NCI-H524 (cell line): ENCODE measurements at places on chromosomes 7 and 10.

GRCh38 chr7:157295338-157295737, 41.5 kb upstream of the DNAJB6 start:
- no peak for DNase-seq

DNA sequence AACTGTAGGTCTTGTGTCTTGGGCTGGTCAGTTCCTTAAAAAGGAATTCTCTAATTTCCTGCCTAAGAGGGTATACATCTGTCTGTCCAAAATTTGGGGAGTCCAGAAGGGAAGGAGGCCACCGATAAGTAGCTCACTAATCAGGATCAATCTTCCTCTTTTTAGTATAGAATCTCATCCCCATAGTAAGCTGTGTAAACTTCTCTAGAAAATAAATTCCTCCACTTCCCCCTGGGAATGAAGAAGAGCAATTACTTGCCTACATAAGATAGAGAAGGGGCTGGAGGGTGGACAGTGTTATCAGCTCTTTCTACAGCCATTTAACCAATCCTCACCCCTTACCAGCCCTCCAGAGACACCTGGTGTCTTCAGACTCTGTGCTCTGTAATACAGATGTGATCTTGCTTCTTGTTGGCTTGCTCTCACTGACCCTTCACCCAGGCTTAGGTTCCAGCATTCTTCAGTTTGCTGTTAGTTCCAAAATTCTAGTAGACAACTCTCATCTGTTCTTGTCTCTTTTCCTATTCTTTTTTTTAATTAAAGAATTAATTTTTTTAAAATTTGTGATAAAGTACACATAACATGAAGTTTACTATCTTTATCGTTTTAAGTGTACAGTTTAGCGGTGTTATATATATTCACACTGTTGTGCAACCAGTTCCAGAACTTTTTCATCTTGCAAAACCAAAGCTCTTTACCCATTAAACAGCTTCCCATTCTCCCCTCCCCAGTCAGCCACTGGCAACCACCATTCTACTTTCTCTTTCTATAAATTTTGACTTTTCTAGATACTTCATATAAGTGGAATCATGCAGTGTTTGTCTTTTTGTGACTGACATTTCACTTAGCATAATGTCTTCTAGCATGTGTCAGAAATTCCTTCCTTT, 6.5 kb upstream of the PRKAR2B start:
- no peak for DNase-seq

DNA sequence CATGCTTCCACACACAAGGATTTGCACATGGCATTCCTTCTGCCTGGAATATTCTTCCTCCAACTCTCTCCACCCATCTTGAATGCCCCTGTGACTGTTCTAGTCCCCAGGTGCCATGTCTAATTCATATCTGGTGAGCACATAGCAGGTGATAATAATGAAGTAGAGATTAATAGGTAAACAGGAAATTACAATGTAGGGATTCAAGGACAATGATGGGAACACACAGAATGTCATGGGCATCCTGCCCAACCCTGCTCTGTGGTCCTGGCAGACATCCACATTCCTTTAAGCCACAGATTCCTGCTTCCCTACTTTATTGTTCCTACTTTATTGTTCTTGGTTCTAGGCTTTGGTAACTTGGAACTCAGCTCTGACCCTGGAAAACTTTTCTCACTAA, 115.8 kb downstream of the THSD7A start:
- DNase-seq: no peak

GRCh38 chr10:99010286-99010685, 225.4 kb downstream of the HPSE2 start:
- DNase-seq: no peak

GRCh38 chr7:24825381-24825794, 68.1 kb upstream of the GSDME start:
- DNase-seq: no peak

DNA sequence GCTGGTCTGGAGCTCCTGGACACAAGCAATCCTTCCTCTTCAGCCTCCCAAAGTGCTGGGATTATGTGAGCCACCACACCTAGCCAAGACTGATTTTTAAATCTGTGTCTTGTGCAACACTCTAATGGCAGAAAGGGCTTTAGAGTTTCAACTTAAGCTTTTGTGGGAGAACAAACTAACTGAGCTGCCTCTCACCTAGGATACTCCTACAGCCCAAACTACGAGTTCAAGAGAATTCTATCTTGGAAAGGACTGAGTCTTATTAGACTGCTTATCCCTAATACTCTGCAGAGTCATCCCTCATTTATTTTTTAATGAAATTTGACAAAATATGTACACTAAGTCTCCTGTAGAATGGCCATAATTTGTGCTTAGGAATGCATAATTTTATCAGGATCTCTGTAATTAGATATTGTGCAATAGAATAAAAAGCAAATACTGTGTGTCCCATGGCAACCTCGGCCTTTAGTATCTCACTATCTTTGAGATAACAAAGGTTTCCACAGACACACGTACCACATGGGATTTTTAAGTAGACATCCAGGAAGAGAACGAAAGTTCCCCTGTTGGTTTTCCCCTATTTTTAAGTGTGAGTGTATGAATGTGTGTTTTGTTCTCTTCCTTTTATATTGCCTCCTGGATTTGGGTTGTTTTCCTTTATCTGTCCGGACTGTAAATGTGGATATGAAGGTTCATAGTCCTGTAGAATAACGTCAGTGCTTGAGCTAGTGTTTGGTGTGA, 199.4 kb upstream of the TCF7L2 start:
- no peak for DNase-seq

DNA sequence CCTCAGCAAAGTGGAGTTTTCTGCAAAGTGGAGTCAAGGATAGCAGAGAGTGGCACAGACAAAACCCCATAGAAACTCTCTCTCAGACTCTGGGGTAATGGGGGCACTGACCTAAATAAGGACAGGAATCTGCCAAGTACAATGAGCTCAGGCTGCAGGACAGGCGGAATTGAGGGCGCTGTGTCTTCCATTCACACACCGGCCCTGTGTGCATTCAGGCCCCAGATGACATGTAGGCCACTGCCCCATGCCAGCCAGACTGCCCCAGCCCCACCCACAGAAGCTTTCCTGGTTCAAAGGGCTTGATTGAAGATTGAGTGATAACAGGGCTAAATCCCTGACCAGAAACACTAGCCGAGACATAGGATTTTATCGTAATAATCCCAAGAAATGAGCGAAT, 52.7 kb downstream of the EEPD1 start:
- DNase-seq: no peak

DNA sequence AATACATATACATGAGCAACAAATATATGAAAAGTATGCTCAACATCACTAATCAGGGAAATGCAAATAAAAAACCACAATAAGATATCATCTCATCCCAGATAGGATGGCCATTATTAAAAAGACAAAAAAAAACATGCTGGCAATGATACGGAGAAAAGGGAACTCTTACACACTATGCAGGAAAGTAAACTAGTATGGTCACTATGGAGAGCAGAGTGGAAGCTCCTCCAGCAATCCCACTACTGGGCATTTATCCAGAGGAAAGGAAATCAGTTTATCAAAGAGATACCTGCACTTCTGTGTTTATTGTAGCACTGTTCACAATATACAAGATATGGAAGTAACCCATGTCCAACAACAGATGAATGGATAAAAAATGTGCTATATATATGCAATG, 217.5 kb downstream of the SDK1 start:
- no peak for DNase-seq

GRCh38 chr7:99625321-99625720, 8.6 kb downstream of the ZSCAN25 start:
- no peak for DNase-seq

GRCh38 chr10:47047127-47047504, 135.9 kb downstream of the PTPN20 start:
- DNase-seq: no peak

- peak; percentile 48 for DNase-seq
Measured at GRCh38 chr10:75062506-75063299, 48.8 kb upstream of the SAMD8 start.

GRCh38 chr7:6160191-6160623, 112.2 kb downstream of the CYTH3 start:
- DNase-seq: peak; percentile 83

GRCh38 chr7:17952387-17952786, 12.1 kb upstream of the SNX13 start:
- DNase-seq: no peak

GRCh38 chr7:100065452-100066186, 15.9 kb downstream of the ZNF3 start:
- no peak for DNase-seq

DNA sequence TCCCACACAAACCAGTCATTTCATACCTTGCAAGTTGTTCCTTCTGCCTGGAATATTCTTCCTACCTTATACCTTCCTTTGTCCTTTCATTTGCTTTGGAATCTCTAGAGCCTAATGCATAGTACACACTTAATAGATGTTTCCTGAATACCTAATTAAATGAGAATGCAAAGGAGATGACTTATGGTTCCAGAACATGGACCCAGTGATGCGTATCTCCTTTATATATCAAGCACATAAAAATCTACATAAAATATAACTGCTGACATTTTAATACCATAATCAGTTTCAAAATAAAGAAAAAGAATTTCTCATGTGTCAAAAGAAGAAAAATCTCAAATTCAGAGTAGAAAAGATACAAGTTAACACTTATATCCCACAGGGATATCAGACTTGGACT, 110.6 kb upstream of the ASAH2 start:
- no peak for DNase-seq

GRCh38 chr7:156493942-156494341, 146.6 kb upstream of the RNF32 start:
- no peak for DNase-seq

GRCh38 chr7:28018856-28019465, 161.6 kb downstream of the JAZF1 start:
- peak; percentile 54 for DNase-seq

- no peak for DNase-seq
Measured at GRCh38 chr7:65953001-65953720, 28.9 kb downstream of the GUSB start.

DNA sequence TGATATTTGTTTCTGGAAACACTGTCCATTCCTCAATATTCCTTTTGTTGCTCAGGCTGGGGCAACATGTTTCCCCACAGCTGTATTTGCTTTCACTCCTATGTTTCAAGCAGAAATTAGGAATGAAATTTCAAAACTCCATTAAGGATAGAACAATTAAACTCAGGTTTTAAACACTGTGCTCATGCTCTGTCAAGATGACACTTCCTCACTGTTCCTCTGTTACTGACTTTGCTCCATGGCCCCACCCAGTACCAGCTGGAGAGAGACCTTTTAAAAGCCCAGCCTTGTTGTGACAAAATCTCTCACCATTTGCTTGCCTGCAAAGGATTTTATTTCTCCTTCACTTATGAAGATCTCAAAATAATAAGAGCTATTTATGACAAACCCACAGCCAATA, 197.4 kb downstream of the ELMO1 start:
- no peak for DNase-seq

DNA sequence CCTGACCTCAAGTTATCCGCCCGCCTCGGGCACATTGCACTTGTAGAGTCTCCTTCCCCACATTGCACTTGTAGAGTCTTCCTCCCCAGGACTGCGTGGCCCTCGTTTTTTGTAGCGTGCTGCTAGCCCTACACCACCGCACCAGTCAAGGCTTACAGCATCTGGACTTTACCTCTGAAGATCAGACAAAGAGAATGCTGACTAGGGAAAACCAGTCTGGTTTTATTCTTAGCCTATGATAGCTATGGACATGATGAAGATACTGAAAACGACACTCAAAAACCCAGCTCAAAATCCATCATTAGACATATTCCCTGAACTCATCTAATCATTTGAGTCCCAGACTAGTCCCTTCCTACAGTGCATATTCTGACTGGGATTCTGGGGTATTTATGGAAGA, 71.9 kb upstream of the AKR1E2 start:
- DNase-seq: no peak

- no peak for DNase-seq
Measured at GRCh38 chr7:45718464-45719330, 144.5 kb downstream of the ADCY1 start.

GRCh38 chr7:47323904-47324303, 258.0 kb downstream of the TNS3 start:
- DNase-seq: no peak

- no peak for DNase-seq
Measured at GRCh38 chr10:70078329-70078728, 25.7 kb downstream of the MACROH2A2 start.

DNA sequence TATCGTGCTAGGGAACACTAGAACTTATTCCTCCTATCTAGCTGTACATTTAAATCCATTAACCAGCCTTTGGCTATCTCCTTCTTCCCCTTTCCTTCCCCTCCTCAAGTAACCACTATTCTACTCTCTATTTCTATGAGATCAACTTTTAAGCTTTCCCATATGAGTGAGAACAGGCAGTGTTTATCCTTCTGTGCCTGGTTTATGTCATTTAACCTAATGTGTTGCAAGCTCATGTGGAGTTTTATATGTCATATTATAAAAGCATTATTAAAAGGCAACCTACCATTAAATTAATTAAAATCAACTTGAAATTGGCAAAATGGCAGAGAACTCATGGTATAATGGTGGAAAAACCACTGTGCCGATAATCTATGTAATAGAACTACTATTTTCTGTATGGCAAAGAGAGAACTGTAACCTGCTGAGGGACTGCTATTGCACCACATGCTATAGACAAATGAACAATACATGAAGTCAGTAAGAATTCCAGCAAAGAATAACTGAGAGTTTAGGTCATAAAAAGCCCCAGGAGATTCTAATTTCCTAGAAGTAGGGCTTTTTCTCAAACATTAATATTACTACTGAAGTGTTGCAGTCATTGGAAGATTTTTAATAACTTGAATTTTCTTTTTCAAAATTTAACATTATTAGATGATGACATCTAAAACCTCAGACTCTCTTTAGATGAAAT, 81.8 kb downstream of the LRRN3 start:
- DNase-seq: no peak

DNA sequence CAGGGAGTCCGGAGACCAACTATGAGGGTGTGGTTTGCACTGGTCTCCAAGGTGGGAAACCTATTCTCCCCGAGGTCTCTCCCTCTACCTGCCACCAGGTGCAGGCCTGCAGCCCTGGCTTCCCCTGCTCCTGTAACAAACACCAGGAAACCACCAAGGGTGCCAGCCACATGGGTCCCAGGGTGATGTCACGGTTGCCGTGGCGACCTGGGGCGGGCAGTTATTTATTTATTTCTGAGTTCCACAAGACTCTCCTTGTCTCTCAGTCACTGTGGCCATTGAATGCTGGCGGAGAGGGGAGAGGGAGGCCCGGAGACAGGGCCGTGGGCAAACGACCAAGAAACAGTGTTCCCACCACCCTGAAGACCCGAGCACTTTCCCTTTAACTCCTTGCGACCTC, 27.0 kb downstream of the MMD2 start:
- peak; percentile 19 for DNase-seq

DNA sequence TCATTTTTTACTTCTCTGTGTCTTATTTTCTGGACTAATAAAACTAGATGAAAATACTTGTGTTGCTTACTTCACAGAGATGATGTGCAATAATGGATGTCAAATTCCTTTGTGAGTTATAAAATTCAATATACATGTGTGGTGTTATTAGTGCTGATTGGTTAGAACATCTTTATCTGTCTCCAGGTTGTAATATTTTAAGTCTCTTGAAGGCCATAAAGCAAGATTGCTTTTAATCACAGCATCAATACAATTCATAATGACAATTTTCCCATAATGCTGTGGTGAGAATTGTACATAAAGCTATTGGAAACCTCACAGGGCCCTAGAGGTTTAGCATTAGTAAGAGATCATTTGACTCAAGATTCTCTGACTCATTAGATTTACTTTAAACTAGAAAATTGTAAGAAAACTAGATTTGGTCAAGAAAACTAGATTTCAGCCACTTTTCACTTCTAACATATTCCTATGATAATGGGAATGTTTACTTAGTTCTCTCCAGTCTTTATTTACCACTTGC, 963.7 kb downstream of the REEP3 start:
- DNase-seq: no peak

- no peak for DNase-seq
Measured at GRCh38 chr7:26143298-26144048, 8.5 kb upstream of the NFE2L3 start.

GRCh38 chr7:82443036-82443546, 486 bp downstream of the CACNA2D1 start:
- DNase-seq: peak; percentile 72
